M059J (cell line): ENCODE measurements at places on chromosomes 5 and 9.
A peak's percentile ranks its signal among the peaks of the same experiment; 100 is the strongest.

DNA sequence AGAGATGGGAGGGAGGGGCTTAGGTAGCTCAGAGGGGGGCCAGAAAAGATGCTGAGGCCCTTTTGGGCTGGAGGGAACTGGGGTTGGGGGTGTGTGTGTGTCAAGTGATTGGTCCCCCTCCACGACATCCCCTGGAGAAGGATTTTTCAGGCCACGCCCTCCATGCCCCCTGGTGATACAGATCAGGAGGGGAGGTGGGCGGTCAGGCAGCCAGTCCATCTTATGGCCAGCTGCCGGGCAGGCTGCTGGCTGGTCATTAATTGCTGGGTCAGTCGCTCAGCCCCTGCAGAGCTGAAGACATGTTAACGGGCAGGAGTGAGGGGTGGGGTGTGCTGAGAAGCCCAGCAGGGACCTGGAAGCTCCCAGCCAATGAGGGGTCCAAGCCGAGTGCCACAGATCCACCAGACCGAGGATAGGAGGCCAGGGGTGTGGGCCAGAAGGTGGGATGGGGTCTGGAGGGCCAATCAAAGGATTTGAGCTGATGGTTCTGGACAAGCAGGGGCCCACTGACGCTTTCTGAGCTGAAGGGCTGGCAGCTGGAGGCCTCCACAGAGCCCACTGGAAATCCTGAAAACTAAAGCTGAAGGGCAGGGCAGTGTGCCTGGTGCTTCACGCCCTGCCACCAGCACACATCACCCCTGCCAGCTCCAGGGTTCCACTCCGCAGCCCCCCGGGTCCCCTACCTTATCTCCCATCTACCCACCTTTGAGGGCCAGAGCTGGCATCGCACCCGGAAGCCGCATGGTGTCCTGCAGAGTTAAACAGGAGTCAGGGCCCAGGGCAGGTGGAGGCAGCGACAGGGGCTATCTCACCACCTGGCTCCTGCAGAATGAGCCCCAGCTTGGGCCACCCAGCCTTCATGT is 19.1 kb downstream of the PDGFRB start:
- DNase-seq: no peak

DNA sequence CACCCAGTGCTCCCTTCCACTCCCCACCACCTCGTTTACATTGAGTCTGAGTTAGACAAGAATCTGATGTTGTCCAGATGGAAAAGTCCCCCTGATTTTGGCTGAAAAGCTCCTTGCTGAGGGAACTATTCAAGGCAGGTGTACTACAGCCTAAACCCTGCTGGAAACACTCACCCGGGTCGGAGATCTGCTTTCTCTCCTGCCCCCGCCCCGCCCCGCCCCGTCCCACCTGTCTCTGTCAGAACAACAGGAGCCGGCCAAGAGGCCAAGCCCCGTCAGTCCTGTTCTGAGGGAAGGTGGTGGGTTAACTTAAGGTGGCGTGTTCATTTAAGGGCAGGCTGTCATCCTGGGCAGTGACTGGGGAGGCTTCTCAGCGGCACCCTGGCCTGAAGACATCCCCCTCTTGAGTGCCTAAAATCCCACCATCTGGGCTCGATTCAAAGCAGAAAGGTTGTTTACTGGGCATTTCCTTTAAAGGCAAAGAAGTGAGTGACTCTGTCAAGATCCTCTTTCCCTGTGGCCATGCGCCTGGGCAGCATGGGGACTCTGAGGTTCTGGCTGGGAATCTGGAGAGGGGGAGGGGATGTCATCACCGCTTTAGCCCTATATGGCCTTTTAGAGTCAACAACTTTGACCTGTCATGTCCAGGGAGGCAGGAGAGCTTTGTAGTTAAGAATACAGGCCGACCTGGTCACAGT is 71.1 kb upstream of the NEURL1B start:
- DNase-seq: no peak

- no peak for DNase-seq
Observed at GRCh38 chr5:154709368-154710305, 45.5 kb upstream of the LARP1 start.

DNA sequence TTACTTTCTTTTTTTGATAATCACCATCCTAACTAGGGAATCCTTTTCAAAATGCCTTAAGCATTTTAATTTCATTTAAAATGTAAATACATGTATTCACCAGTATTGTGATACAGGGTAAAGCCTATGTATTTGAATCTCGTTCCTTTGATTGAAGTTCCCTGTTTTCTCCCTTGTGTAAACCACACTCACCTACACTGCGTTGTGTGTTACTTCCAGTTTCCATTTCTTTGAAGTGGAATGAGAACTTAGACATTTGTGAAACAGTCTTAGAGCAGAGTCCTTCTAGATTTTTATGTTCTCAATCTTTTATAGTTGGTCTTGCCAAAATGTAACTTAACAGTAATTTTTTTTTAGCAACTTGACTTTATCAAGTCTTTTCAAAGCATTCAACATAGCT is 101.4 kb downstream of the ZNF462 start:
- no peak for DNase-seq

- DNase-seq: no peak
Observed at GRCh38 chr5:61806491-61807020, 474.5 kb downstream of the ZSWIM6 start.

GRCh38 chr5:153222936-153223335 is 267.5 kb upstream of the GRIA1 start:
- peak; percentile 27 for DNase-seq

DNA sequence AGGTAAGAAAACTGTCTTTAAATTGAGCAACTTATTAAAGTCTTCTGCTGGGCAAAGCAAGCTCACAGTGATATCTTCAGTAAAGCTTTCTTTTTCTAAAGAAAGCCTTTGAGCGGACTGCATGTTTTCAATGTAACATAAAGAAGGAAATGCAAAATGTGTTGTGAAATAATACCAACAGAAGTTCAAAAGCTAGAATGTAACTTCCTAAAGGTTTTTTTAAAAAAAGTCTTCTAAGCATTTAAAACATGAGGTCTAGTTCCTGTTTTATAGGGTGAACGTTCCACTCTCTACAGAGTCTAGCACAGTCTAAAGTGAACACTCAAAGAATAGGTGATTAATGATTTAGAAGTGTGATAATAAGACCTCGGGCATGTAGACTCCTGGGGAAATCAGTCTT is 62.9 kb downstream of the DENND1A start:
- DNase-seq: no peak

DNA sequence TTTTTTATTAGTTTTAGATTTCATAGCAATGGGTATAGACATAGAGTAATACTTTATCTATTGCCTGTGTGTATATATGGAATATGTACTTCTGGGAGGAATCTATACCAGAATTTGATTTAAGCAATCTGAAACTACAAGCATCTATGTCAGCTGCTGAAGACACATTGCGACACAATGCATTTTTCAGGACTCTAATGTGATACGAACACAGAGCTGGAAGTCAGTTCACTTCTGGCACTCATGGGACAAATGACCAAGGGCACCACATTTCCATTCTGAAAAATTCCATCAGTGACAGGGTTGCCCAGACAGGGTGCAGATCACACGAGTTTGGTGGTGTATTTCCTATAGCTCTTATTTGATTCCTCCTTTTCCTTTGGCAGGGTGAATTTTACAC is 259.5 kb downstream of the NTRK2 start:
- no peak for DNase-seq

- no peak for DNase-seq
Observed at GRCh38 chr9:98540476-98540875, 168.3 kb downstream of the GABBR2 start.

GRCh38 chr5:164336276-164336675 is 830.9 kb downstream of the MAT2B start:
- no peak for DNase-seq

DNA sequence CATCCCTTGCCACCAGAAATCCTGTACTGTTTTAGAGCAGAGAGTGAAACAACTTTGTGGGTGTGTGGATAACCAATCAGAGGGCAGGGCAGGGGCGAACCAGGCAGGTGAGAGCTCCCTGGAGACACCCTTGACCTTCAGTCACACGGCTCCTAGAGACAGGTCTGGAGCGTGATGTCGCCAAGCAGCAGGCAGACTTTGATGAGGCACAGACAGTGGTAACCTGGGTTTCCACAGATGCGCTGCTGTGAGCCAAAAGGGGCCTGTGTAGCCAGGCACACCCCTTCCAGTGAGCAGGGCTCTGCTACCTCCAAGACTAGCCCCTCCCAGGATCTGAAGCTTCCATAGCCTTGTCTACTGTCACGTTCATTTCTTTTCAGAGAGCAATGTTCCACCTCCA is 317.8 kb upstream of the ADCY2 start:
- DNase-seq: no peak
